ENCODE measurements at places on chromosomes 11 and 22. TPM values are rescaled to one million over a fixed set of nuclear protein-coding genes. Genes with fewer than 3 reads are reported as not detected.

The LUZP2 gene
- total RNA-seq: 0.16 TPM

The EIF3M gene
- total RNA-seq: 888 TPM

The CDC45 gene
- 62.4 TPM for total RNA-seq

The ASRGL1 gene
- total RNA-seq: 22.9 TPM

The C11orf54 gene
- 12.8 TPM for total RNA-seq

The TMEM45B gene
- total RNA-seq: not detected
